ENCODE measurements at places on chromosomes 6 and 20. TPM values are rescaled to one million over a fixed set of nuclear protein-coding genes. Genes with fewer than 3 reads are reported as not detected.

SPATA25 gene
- 5.1 TPM for polyA plus RNA-seq

DUSP15 gene
- polyA plus RNA-seq, result 68.9 TPM

DPM1 gene
- 137 TPM for polyA plus RNA-seq

SLC22A3 gene
- not detected for polyA plus RNA-seq

FAM83D gene
- 2.4 TPM for polyA plus RNA-seq

RIN2 gene
- 24.4 TPM for polyA plus RNA-seq

MUCL3 gene
- polyA plus RNA-seq, result not detected

EYA2 gene
- polyA plus RNA-seq, result not detected

GPLD1 gene
- 14.3 TPM for polyA plus RNA-seq

LGSN gene
- not detected for polyA plus RNA-seq

TBXT gene
- polyA plus RNA-seq, result not detected

LRRC73 gene
- polyA plus RNA-seq, result 4.7 TPM

SLC52A3 gene
- not detected for polyA plus RNA-seq

POU3F2 gene
- 35.3 TPM for polyA plus RNA-seq

WFDC5 gene
- polyA plus RNA-seq, result not detected

ACTL10 gene
- polyA plus RNA-seq, result not detected

LKAAEAR1 gene
- polyA plus RNA-seq, result 16.3 TPM

HLA-DPA1 gene
- not detected for polyA plus RNA-seq

Data from neural cell (in vitro differentiated cells).